ENCODE measurements at places on chromosomes 3 and 15.

DNA sequence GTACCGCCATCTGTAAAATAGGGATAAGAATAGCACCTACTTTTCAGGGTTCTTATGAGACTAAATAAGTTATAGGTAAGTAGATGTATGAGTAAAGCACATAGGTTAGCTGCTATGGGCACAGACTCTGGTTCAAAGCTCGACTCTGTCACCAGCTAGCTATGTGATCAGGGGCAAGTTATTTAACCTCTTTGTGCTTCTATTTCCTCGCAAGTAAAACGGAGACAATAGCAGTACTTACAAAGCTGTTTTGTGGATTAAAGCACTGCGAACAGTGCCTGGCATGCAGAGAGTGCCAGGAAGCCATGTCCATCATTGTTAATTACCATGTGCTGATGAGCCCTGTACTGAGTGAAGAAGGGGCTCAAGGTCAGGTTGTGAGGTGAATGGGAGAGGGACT, 1.9 kb downstream of the LAMP3 start:
- no peak for DNase-seq

DNA sequence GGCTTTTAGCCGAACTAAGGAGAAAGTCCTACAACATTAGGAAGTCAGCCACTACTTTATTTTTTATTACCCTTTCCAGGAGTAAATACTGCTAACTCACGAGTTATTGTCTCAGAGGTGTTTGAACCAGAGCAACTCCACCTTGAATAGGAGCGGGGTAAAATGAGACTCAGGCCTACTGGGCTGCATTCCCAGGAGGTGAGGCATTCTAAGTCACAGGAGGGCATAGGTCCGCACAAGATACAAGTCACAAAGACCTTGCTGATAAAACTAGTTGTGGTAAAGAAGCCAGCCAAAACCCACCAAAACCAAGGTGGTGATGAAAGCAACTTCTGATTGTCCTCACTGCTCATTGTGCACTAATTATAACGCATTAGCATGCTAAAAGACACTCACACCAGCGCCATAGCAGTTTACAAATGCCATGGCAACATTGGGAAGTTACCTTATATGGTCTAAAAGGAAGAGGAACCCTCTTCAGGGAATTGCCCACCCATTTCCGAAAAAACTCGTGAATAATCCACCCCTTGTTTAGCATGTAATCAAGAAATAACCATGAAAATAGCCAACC, 555.9 kb downstream of the IGSF11 start:
- no peak for DNase-seq

DNA sequence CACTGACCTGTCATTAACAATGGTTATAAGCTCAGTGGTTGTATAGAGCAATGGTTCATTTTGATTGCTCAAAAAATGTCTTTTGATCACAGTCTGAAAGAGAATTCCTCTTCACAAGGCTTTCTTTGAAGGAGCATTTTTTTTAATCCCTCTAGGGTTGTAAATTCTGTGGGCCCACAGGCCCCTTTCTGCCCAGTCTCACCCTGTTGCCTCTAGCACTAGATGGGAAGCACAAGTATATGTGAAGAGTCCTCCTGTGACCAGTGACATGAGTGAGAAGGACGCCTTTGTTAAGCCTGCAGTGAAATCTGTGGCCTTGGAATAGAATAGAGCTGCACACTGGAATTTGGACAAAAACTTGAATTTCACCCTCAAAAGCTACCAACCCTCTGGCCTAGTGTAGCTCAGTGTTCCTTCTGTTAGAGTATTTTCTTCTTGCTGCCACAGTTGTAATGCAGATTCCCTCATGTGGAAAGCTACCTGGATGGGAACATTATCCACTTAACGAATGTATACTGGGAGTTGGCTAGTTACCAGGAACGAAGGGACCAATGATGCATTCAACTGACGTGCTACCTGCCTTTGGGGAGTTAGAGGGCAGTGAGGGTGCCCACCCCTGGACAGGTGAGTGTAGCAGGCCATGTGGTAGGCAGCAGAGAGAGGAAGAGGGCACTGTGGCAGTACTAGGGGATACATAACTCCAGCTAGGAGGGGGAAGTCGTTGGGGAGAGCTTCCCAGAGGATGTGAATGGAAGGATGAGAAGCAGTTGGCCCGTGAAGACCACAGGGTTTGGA, 28.3 kb upstream of the RYR3 start:
- no peak for DNase-seq

- no peak for DNase-seq
Measured at GRCh38 chr15:43255376-43255775, 11.4 kb downstream of the TGM5 start.

GRCh38 chr3:146250449-146251382, at the start of gene PLSCR4:
PLSCR4 (minus strand) TSS chr3:146251105; CDS start chr3:146222071, 29,034 bp downstream.
- DNase-seq: peak; percentile 45

DNA sequence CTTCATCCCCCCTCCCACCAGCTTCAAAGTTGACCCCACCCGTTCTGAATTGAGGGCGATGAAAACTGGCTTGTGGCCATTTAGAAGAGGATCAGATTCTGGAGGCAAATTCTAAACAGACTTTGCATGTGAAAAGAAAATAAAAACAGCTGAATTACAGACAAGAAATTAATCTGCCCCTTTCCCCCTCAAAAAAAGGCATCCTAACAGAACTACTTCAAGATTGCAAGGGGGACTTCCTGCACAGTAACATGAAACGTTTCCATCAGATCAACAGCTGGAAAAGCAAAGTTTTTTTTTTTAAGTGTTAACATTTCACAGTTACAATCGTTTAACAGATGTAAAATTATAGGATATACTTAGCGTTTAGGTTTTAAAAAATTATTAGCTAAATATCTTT, 229.3 kb downstream of the RORA start:
- no peak for DNase-seq

- DNase-seq: no peak
Measured at GRCh38 chr15:96300836-96301235, 29.7 kb upstream of the NR2F2 start.

Measured in globus pallidus (tissue), 1 donor.